ENCODE measurements at places on chromosomes 12 and 14.

DNA sequence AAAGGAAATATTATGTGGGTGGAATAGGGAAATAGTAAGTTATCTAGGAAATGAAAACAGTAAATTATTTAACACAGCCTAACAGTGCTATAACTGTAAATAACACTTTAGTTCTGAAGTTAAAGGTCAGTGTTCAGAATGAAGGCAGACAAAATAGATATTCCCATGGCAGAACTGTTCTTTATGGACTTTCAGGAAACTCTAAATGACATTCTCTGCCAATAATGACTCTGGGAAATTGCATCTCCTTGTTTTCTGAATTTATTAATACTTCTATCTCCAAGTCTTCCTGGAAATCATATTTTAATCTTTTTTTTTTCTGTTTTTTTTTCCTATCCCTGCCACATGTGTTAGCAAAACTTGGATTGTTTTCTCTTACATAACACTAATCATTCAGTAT is 101.4 kb downstream of the PDE3A start:
- no peak for DNase-seq

DNA sequence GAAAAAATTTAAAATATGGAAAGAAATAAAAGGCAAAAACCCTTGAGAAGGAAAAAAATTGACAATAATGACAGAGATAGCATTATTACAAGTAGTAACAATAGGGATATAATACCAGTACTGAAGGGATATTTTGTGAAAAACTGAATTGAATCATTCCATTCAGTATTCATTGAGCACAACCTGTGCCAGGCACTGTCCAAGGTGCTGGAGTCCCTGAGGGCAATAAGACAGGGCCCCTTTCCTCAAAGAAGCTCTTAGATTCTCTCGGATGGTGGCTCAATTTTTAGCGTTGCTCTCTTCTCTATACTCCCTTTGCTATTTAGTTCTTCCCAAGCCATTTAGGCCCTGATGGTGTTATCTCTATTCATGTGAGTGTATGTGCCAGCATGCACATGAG is 34.3 kb upstream of the GAS2L3 start:
- DNase-seq: no peak

- no peak for DNase-seq
These were observed 769.8 kb downstream of the C12orf50 start for GRCh38 chr12:87259391-87259790.

DNA sequence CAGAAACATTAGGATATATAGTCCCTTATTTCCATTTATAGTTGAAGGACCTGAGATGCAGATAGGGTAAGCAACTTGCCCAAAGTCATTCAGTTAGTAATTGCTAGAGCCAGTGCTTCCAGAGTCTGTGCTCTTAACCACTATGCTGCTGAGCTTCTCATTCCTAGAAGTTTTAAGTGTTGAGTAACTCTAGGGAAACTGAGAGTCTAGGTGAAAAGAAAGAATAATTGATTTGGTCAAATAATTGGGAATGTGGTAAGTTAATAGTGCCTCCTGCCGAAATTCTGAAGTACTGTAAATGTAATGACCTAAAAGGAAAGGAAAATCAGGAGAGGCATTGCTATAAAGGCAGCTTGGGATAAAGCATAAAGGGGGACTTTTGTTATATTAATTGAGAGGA is 14.1 kb downstream of the PYROXD1 start:
- DNase-seq: no peak

GRCh38 chr12:96327346-96327745 is 72.9 kb downstream of the CDK17 start:
- no peak for DNase-seq

GRCh38 chr14:94370524-94370910 is 17.9 kb downstream of the SERPINA1 start:
- no peak for DNase-seq

DNA sequence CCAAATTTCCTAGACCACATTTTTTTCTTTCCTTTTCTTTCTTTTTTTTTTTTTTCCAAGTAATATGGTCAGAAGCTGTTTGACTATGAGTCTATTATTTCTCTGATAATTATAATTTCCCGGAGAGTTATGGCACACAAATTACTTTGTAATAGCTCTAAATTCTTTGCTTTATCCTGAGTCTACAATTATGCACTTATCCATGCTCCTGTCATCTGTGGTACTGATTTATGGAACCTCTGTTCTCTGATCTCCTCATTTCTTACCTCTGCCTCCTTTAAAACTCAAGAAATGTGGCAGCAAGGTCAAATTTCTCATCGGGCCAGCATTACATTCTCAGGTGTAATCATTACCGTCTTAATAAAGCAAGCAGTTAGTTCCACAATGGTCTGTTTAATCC is 282.1 kb downstream of the PAWR start:
- no peak for DNase-seq

DNA sequence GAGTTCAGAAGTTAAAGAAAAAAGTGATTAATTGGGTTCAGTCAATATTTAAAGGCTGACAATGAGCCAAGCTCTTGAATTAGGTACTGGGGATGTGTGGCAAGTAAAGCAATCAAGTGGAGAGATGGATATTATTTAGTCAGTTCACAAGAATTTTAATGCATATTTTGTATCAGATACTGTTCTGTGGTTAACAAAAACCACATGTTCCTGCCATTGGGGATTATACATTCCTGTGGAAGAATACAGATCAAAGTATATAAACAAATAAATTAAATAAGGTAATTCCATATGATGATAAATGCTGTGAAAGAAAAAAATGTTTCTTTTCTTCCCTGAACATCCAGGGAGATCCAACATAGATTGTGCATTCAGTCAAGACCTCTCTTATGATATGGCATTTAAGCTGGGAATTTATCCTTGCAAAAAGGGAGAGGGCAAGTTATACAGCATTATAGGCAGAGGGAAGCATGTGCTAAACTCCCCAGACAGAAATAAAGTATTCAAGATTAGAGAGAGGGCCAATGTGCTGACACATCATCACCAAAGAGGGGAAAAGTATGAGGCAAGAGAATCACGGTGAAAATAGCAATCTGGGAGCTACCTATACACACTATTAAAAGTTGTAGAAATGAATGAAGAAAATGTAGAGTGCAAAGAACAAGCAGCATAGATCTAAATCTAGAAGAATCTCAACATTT is 17.6 kb upstream of the A2M start:
- DNase-seq: no peak

DNA sequence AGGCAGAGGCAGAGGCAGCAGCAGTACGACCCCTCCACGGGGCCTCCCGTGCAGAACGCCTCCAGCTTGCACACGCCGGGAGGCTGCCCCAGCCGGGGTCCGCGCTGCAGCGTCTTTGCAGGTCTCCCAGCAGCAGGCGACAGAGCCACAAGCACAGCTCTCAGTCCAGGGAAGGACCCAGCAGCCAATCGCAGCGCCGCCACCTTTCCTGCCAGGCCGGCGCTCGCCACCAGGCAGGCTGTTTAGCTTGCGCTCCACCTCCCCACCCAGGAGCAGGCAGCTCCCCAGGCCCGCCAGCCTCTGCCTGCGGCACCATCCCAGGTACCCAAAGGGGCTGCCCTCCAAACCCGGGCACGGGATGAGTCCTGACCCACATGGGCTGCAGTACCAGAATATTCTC is 25.2 kb downstream of the DDX51 start:
- no peak for DNase-seq

DNA sequence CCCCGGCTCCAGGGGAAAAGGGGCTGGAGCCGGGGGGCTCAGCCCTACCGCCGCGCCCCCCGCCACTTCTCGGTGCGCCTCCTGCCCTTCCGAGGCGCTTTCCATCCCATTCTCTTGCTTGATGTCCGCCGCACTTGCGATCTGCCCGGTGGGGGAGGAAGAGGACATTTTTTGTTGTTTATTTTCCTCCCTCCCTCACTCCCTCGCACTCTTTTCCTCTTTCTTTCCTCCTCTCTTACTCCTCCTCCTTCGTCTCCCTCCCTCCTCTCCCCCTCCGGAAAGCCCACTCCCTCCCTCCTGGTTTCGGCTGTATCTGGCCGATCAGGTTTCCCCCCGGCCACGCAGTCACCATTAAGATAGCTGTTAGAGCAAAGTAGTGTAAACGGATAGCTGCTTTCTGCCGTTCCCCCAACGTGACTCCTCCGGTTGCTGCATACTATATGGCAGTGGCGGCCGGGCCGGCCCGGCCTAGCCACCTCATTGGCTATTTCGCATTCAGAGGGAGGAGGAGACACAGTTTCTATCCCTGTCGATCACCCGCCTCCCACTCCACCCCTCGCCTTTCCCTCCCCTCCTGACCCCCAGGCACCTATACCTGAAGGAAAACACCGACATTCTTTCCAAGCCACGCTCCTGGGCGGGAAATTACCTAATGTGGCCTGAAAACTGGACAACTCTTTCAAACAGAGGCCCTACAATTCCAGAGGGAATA is at the start of gene SIX4:
SIX4 (minus strand) TSS at position 445 of the 712 bp plus-strand sequence; CDS start at position 168, 277 bp downstream.
- DNase-seq: no peak

DNA sequence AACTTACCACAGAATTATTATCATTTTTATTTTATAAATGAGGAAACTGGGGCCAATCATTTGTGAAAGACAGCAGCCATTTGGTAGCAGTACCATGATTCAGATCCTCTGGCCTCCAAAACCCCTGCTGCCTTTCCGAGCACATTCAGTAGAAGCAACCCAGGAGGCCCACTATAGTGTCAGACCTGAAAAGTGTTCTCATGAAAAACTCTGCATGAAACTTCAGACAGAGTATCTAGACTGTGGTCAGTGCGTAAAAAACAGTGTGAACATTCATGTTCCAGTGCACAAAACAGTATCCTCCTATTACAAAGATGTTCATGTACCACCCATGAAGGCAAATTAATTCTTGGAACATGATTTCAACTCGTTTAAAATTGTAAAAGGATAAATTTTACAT is 112.0 kb downstream of the EPS8 start:
- no peak for DNase-seq

DNA sequence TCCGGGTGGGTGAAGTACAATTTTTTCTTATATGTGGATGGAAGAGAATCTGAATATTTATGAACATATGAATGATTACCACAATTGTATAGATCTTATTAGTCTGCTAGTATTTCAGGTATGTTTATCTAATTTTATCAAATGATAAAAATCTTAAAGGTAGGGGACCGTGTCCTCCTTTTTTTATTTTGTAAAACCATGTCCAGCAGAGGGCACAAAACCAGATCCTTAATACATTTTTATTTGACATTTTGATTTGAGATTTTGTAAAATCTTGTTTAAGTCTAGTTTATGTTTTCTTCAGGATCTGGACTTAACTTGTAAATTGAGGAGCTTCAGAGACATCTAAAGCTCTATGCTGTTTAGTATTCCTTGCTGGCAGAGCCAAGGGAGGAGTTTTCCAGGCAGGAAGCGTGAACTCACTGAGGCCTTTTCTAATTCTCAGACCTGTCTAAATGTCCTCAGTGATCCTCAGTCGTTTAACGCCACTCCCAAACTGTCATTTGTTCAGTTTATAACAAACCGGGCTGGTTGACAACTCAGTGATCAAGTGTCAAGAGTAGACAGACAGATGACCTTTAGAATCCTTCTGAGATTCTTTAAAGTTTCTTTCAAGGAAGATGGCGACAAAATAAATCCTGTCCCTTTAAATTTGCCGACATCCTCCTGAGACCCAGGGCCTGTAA is 263.9 kb downstream of the KTN1 start:
- DNase-seq: no peak
